H4 (cell line): ENCODE measurements at places on chromosomes 2 and 18. TPM values are rescaled to one million over a fixed set of nuclear protein-coding genes. Genes with fewer than 3 reads are reported as not detected.
A peak's percentile ranks its signal among the peaks of the same experiment; 100 is the strongest.

DNA sequence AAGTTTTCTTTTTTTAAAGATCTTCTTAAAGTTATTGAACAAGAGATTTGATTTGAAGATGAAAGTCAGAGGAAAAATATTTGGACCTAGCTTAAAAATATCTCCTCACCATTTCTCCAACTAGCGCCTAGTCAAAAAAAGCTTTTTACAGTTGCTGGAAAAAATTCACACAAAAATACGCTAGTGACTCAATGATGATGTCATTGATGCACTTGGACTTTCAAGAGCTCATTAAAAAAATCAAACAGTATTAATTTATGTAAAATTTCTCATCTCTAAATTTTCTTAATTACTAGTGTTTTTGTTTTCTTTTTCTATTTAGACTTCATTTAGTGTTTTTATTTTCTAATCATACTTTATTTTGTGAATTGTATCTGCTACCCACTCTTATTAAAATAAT is 41.8 kb downstream of the CIB4 start:
- DNase-seq, result no peak

DNA sequence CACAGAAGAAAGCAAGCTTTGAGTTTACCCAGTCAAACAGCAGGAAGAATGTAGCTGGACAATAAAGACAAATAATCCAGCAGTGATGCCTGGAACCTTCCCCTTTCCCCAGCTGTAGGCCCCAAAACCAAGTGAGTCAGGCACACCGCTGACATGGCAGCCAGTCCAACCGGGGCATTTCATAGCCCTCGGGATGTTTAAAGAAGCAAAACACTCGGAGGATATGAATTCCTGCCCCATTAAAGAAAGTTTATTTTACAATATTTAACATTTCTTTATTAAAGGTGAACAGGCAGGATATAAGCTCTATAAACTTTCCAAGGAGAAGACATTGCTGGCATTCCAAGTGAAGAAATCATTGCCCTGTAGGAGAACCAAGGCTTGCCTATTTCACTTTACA is 507.6 kb upstream of the TNP1 start:
- peak; percentile 22 for DNase-seq

DNA sequence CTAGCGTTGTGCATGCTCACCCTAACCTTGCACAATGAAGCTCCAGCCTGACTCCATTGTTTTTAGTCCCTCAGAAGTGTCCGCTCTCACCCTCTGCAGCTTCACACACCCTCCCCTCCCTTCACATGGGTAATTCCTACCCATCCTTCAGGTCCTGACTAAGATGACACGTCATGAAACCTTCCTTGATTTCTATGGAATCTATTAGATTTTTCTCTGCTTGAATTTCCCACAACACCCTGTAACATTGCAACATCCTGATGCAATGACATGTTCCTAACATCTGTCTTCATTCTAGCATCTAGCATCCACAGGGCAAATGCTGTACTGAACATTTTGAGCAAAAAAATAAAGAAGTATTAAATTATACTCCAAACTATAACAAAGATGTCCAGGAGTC is 77.0 kb upstream of the PID1 start:
- DNase-seq, result no peak

DNA sequence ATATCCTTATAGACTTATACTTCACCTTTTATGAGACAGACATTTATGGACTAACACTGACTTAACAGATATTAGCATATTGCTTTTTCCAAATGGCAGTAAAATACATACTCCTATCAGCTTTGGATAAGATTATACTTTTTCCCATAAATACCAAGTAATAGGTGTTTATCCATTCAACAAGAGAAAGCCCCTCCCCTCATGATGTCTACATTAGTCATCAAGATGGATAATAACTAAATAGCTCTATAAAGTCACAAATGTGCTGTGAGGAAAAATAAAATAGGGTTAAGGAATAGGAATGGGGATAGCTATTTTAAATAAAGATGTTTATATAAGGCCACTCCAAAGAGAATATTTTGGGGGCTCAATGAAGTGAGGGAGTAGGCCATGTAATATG is 39.4 kb downstream of the CSRNP3 start:
- no peak for DNase-seq

The IL1B gene
- total RNA-seq, result not detected in 2 replicates

The CLHC1 gene
- total RNA-seq, result 0.78 and 4.4 TPM in 2 replicates

- DNase-seq, result peak; percentile 23
These were observed 29.2 kb upstream of the SETBP1 start for GRCh38 chr18:44651478-44651877.

The ORC2 gene
- total RNA-seq, result 12.2 and 16.3 TPM in 2 replicates

GRCh38 chr2:125310657-125311364 is 1285.7 kb downstream of the CNTNAP5 start:
- no peak for DNase-seq

The SLC5A7 gene
- total RNA-seq, result not detected in 2 replicates

The PROC gene
- total RNA-seq, result 1.3 and 2.6 TPM in 2 replicates

DNA sequence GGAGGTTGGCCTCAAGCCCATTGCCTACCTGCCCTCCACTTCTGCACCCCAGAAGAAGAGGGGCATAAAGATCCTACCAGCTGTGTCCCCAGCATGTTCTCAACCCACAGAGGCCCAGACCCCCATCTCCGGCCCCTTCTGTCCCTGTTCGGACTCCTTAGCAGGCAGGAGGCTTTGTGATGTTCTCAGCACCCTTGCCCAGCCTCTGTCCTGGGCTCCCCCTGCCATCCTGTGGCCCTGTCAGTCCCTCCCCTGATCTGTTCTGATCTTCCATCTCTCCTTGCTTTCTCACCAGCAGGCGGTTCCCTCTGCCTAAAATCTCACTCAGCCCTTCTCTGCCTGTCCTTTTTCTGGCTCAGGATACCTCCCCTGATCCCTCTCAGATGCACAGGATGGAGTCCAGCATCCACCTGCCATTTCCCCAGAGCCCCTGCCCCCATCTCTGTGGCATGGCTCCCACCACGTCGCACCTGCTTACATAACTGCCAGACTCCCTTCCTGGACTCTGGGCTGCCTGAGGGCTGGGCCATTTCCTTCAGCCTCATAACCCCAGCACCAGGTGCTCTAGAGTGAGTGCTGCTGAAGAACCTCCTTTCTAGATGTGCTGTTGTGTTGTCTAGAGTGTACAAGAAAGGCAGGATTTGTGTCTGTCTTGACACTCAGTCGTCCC is 134.0 kb downstream of the CTIF start:
- DNase-seq, result no peak

GRCh38 chr2:196875414-196875813 is 51.1 kb downstream of the PGAP1 start:
- DNase-seq, result no peak

GRCh38 chr18:62452280-62452831 is 70.5 kb upstream of the ZCCHC2 start:
- no peak for DNase-seq

GRCh38 chr2:175175896-175176295 is 5.6 kb downstream of the ATP5MC3 start:
- DNase-seq, result no peak

The XIRP2 gene
- total RNA-seq, result not detected in 2 replicates

GRCh38 chr2:64336171-64336570 is 117.8 kb upstream of the LGALSL start:
- no peak for DNase-seq

GRCh38 chr18:75072672-75073371 is 136.1 kb downstream of the PTGR3 start:
- no peak for DNase-seq

DNA sequence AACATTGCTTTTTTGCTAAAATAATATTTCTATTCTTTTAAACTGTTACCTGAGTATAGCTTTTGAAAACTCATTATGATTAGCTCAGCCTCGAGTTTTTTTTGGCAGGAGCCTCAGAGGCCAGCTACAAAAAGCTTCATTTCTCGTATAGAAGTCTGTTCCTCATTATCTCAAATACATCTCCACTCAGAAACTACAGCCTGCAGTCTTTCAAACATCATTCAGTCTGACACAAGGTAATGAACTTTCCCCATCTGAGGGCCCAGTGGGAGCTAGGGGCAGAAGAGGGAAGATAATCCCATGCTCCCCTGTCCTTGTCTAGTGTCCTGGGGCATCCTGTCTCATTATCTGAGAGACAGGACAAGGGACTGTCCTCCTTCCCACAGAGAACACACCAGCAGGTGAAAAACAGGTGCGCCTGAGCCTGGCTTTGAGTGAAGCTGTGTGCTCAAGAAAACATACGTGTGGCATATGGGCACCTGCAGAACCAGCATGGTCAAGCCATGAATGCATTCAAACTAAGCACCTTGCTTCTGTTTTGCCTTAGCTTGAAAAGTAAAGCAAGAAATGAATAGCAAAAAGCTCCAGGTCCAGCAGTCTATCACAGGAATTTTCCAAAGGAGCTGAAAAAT is 247.5 kb downstream of the MREG start:
- no peak for DNase-seq

GRCh38 chr18:36101943-36102342 is 27.2 kb downstream of the SLC39A6 start:
- no peak for DNase-seq

The UPP2 gene
- total RNA-seq, result not detected in 2 replicates

DNA sequence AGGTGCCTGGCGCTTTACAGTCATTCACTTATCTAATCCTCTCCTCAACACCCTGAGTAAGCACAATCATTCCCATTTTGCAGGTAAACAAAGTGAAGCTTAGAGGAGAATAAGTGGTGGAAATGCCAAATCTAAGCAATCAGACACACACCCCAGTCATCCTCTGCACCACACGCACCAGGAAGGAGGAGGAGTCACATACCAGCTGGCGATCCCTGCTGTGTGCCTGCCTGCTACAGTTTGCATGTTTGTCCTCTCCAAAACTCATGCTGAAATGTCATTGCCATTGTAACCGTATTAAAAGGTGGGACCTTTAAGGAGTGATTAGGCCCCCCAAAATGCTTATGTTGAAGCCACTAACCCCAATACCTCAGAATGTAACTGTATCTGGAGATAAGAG is 93.7 kb downstream of the LOXHD1 start:
- no peak for DNase-seq

DNA sequence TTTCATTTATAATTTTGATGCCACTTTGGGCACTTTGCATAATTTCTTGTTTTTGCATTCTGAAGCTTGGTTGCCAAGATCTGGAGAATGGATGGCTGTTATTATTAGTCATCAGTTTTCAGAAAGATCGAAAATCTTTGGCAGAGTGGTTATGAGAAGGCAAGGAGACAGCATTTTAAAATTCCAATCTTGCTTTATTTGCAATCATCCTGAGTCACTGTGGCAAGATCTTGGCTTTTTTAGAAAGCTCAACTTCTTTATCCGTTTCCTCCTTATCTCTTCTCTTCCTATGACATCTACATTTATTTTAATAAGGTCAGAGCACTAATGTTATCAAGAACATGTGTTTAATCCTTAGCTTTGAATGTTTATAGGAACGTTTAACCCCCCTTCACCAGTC is 31.1 kb upstream of the EIF2AK3 start:
- no peak for DNase-seq

The CDH20 gene
- total RNA-seq, result 0.08 TPM in 1 of 2 replicates, not detected in the other

DNA sequence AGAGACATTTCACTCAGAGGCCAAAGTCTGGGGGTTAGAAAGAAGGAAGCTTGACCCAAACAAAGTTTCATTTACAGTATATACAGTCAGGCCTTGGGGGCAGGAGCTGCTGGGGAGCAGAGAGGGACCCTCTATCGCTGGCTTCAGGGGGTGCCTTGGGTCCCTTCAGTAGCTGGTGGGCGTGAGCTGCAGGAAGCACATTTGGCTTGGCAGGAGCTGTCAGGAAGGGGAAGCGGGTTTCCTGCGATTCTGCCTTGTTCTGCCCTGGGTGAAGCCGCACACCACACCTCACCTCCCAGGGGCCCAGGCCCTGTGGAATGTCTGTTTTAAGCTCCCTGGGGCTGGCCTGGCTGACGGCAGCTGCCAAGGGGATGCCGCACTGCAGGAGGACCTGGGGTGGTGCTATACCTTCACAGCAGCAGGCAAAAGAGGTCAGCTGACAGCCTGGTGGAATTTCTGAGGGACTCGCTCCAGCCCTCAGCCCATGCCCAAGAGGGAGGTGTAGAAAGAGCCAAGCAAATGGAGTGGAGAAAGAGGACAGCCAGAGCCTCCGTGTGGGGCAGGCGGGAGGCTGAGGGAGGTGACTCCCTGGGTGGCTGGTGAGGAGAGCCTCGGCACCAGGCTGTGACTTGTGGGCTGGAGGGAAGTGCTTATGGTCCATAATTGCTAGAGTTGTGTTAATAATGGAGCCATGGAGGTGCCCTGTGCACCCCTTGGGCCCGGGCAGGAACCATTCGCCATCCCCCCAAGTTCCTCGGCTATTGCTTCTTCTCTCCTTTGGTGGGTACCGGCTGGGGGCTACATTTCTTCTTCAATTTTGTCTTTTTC is 43.9 kb downstream of the PSD4 start:
- peak; percentile 26 for DNase-seq

The HAAO gene
- total RNA-seq, result not detected in 2 replicates

- DNase-seq, result no peak
These were observed 58.0 kb downstream of the FHOD3 start for GRCh38 chr18:36355511-36355910.

DNA sequence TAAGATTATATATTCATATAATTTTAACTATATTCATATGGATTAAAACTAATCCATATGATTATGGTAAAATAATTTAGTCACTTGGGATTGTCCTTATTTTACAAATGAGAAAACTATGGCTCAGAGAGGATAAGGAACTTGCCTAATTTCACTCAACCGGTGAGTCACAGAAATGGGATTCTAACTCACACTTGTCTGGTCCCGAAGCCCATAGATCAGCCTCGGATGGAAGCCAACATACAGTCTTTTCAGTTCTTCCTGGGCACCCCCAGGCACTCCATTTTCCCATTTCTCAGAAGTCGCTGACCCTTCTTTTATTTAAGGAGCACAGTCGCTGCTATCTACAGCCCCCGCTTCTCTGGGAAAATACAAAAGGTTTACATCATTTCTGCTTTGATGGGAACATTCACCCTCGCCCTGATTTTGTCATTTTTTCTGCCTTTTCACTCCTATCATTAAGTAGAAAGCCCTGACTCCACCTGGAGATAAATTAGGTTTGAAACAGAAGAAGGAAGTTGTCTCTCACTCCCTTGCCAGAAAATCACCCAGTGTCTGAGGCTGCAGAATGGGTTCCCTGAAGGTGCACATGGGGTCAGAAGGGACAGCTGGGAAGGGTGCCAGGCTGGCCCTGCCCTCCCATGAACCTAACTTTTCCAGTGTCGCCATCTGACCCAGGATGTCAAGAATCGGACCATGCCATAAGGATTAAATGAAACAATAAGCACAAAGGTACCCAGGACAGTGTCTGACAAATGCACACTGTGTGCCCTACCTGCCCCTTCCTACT is 36.6 kb downstream of the CYP1B1 start:
- DNase-seq, result no peak

DNA sequence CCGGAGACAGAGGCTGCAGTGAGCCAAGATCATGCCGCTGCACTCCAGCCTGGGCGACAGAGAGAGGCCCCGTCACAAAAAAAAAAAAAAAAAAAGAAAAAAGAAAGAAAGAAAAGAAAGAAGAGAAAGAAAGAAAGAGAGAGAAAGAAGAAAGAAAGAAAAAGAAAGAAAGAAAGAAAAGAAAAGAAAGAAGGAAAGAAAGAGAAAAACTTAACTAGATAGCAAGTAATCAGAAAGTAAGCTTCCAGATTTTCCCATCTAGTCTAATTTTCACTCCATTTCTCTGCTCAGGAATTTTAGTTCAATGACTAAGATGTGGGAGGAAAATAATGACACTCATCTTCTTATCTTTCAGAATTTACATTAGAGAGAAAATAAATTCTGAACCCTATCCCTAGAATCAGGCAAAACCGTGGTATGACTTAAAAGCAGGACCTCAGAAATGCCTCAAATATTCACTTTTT is 2.4 kb downstream of the GFPT1 start:
- DNase-seq, result no peak
